ENCODE measurements at places on chromosomes 7 and 10.
A peak's percentile ranks its signal among the peaks of the same experiment; 100 is the strongest.

GRCh38 chr7:47782022-47782421 is 166.2 kb downstream of the PKD1L1 start:
- DNase-seq = no peak

- peak; percentile 63 for DNase-seq
Measured at GRCh38 chr10:114631666-114632417, 26.2 kb downstream of the ABLIM1 start.

DNA sequence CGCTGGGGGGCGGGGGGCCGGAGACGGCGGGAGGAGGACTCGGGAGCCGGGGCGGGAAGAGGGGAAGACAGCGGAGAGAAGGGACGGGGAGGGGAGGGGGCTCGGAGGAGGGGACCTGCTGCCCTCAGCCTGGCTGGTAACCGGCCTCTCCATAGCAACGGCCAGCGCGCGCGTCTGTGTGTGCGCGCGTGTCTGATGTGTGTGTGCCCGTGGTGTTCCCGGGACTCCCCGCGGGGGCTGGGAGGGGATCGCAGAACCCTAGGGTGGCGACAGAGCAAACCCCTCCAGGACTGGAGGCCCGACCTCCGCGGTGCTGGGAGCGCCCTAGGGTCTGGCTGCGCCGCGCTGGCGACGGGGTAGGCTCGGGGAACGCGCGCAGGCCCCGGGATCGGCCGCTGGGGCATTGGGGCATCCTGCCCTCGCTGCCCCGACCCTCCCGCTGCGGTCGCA is 356.3 kb downstream of the DNAJB6 start:
- DNase-seq = peak; percentile 52

- no peak for DNase-seq
Measured at GRCh38 chr7:86665669-86666068, 22.0 kb downstream of the GRM3 start.

- DNase-seq = no peak
Measured at GRCh38 chr7:116138202-116138801, 72.0 kb upstream of the TES start.

- no peak for DNase-seq
Measured at GRCh38 chr10:89478739-89479654, 56.4 kb downstream of the SLC16A12 start.

- no peak for DNase-seq
Measured at GRCh38 chr10:3494838-3495230, 290.2 kb downstream of the KLF6 start.

- no peak for DNase-seq
Measured at GRCh38 chr7:88317422-88317821, 10.7 kb upstream of the STEAP4 start.
